Progenitor cell of endocrine pancreas (in vitro differentiated cells): ENCODE measurements at places on chromosomes 4 and X.

- DNase-seq, result no peak
Observed at GRCh38 chr4:122163767-122164166, 11.6 kb downstream of the BLTP1 start.

DNA sequence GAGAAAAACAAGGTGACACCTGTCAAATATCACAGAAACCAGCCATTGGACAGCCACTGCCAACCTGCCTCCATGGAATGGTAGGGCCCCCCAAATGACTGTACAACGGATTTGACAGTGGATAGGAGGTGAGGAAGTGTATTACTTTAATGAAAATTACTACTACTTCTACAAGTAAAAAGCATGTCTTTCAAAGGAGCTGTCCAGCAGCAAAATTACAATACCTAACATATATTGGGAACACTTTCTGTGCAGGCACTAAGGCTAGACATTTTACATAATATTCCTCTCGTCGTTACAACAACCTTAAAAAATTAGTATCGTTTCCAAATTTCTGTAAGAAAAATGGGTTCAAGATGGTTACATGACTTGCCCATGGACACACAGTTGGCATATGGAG is 14.9 kb downstream of the PPP3CA start:
- no peak for DNase-seq

DNA sequence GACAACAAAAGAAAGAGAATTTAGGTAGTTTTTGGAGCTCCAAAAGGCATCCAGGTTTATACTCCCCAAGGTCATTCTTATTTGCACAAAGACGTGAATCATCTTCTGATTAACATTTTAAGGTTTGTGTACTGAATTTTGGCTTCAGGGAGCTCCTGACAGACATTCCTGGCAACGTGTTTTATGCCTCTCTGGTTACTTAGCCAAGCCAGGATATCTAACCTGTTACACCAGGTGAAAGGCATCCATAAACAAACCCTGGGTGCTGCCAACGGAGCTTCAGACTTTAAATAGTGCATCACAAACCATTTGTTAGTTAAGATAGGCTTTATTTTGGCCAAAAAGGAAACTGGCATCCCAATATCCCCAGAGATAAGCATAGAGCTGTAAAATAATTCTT is 997.3 kb downstream of the ARAP2 start:
- no peak for DNase-seq

DNA sequence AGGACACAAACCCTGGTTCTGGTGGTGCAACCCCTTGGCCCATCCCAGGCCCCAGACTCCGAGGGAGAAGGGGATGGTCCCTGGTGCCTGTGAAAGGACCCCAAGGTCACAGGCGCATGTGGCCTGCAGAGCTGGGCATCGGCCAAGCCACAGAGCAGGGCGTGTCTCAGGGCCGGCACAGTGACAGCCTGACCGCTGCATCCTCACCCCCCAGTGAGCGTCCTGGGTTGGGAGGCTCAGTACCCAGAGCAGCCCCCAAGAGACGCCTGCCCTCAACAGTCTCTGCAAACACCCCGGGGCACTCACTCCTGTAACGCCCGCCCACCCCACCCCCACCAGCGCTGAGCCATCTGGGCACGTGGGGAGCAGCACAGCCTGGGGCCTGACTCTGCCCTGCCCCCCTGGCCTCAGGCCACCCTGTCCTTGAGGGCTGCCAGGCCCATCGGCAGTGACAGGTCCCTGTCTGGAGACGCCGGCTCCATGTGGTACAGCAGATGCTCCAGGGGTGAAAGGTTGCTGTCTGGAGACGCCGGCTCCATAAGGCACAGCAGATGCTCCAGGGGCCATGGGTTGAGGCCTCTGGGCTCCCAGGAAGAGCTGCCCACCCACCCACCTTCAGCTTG is 24.5 kb upstream of the CPLX1 start:
- DNase-seq, result no peak

GRCh38 chrX:115912372-115912897 is 258.1 kb upstream of the AGTR2 start:
- DNase-seq, result no peak

- no peak for DNase-seq
Observed at GRCh38 chr4:71473541-71474240, 134.9 kb downstream of the SLC4A4 start.

DNA sequence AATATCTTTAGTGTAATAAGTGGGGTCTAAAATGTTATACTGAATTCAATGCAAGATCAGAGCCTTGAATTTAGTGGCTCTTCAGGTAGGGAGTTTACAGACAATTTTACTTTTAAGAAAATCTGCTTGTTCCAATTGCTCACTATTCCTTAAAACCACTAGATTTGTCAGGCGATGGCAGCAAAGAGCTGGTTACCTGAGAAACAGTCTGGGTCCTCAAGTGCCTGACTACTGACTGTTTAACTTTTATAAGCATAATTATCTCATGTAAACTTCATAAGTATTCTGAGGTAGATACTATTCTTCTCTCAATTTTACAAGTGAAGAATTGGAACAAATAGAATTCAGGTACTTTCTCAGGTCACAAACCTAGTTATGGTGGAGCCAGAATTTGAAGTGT is 84.3 kb downstream of the RRAGB start:
- no peak for DNase-seq

GRCh38 chr4:122821092-122821491 is 5.5 kb upstream of the FGF2 start:
- DNase-seq, result no peak

DNA sequence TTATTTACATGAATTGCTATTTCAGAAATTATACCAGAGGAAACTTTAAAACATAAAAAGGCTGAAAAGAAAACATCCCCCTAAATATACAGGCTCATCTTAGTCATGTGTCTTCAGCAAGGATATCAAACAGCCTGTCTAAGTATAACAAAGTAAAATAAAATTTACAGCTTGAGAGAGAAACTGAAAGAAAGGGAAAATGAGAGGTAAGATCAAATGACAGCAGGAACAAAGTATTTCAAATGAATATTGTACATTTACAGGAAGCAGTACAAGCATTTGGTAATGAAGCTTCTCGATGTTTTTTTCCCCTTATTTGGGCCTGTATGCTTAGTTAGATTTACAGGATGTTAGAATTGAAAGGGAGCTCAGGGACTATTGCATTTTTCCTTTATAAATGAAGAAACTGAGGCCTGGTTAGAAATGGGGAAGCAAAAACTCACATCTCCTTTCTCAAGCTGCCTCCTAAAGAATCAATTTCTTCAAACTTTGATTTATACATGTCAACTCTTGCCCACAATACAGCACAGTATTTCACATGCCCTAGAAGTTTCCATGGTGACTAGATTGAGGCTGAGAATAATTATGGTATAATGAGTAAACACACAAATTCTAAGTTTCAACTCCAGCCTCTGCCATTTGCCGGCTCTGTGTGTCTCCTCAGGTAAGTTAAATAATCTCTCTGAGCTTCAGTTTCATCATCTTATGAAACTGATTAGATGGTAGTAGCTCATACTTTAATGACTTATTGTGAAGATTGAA is 29.3 kb downstream of the DAPP1 start:
- DNase-seq, result no peak

DNA sequence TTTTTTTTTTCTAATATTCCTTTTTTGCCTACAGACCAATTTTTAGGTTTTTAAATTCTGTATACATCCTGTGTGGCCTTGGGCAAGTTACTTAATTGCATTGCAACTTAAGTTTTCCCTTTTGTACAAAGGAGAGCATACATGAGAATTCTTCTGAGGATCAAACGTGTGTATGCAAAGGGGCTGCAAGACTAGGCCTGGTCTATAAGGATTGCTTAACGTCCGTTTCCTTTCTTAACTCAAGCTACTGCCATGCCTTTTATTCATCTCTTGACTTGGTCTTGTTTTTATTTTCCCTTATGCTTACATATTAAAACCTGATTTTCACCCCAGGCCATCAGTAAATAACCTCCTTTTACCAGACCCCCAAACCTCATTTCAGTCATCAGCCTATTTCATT is 13.6 kb downstream of the RBPJ start:
- no peak for DNase-seq

DNA sequence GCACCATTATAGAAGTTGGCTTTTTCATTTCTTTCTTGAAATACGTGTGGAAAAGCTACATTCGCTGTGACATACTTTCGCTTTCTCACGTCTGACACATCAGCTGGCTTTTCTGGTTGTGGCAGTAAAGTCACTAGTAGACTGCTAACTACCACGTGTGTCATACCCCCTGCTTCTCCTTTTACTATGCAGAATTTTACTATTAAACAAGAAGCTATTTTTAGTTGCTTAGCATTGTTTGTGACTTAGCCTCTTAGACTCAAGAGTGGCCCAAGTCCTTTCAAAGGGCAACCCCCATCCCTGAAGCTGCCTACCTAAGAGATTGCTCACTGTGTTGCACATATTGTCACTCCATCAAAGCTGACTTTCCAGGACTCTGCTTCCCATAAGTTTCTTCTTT is 2.1 kb upstream of the IL2 start:
- DNase-seq, result no peak
